ENCODE measurements at places on chromosomes 3 and 15.

DNA sequence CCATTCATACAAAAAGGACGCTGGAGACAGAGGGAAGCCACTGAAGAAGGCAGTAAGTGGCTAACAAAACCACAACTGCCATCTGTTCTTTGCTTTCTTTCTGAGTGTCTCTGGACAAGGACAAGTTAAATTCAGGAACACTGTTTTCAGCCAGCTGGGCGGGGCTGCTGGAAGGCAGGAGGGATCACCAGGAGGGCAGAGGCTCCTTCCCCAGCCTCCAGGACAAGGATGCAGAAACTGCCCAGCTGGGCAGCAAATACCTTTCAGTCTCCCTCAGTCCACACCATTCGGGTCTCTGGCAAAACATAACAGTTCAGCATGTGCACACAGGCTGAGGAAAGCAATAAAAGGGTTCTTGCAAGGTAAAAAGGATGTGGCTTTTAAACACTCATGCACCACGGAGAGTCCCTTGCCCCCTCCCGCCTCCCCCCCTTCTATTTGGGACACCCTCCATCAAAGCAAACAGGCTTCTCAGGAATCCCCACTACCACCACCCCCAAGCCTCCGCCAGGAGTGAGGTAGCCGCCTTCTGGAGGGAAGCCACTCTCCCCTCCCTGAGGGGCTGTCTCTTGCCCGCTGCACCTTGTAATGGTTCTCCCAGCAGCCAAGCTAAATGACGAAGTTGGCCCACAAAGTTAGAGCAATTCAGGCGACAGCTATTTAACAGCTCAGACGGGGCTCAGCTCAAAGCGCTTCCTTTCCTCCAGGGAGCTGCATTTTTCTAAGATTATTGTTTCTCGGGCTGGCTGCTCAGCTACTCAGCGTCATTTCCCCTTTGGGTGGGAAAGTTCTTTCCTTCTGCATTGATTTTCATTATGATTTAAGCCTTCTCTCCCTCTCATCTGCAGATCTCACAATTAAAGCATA lies 3.8 kb downstream of the HEG1 start:
- DNase-seq: peak; percentile 50

DNA sequence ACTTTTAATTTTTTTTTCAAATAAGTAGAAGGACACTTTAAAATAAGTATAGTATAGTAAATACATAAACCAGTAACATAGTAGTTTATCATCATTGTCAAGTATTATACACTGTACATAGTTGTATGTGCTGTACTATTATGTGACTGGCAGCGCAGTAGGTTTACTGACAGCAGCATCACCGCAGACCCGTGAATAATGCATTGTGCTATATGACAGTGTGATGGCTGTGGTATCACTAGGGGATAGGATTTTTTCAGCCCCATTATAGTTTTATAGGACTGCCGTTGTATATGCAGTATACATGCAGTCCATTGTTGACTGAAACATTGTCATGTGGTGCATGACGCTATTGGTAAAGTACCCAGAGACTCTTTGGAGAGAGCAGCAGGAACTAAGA lies 306.5 kb downstream of the SQOR start:
- no peak for DNase-seq

DNA sequence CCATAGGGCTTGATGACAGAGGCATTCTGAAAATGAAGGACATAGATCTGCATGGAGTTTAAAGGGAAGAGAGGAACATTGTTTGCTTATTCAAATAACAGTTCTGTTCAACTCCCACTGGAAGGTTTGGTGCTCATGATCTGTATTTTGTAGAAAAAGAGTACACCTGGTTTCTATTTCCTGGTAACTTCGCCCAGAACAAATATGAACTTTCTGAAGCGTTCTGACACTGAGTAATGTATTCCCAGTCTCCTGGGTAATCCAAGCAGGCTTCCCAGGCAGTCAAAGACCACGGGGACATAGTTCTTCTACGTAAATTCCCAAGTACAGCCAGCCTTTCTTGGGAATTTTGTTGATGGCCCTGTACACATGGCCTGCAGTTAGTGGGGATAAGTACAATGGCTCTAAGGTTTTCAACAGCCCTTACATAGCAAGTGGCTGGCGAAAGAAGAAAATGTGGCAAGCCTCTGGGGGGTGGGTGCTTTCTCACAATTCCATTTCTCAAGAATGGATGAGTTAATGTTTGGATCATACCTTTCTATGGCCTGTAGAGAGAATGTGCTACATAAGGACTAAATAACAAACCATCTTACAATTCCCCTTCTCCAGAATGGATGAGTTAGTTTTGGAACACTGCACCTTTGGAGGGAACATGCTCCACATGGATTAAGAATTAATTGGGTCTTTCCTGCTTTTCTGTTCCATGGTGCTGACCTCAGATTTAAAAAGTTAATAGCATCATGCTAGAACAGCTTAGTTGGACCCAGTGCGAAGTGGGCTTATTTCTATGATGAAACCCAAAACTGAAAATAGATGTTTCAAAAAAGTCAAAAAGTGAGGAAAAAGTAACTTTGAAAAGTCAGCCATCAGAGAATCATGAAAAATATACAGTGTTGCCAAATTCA lies 52.7 kb downstream of the COL6A6 start:
- DNase-seq: no peak

DNA sequence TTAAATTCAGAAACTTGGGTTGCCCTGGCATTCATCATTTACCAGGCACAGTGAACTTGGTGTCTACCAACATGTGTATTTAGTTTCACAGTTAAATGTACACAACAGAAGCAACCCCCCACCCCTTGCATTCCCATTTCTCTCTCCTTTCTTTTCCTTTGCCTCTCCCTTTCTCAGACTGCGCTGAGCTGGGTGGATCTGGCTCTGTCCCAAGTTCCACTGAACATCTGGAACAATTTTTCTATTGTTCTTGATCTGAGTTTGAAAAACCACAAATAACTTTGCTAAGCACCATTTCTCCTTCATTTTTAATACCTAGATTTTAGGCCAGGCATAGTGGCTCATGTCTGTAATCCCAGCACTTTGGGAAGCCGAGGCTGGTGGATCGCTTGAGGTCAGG lies 242.2 kb downstream of the ABHD5 start:
- DNase-seq: no peak

DNA sequence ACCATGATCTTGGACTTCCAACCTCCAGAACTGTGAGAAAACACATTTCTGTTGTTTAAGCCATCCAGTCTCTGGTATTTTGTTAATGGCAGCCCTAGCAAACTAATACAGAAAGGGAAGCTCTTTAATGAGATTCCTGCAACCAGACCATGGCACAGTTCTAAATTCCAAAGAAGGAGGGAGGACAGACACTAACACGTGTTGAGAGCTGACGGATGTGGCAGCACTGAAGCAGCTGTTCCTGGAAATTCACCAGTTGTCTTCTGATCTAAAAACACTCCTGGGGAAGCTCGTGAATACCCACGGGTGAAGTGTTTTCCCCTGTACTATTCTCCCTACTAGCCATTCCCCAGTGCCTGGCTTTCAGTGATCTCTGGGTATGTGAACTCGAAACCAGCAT lies 56.7 kb downstream of the RPL22L1 start:
- DNase-seq: no peak

DNA sequence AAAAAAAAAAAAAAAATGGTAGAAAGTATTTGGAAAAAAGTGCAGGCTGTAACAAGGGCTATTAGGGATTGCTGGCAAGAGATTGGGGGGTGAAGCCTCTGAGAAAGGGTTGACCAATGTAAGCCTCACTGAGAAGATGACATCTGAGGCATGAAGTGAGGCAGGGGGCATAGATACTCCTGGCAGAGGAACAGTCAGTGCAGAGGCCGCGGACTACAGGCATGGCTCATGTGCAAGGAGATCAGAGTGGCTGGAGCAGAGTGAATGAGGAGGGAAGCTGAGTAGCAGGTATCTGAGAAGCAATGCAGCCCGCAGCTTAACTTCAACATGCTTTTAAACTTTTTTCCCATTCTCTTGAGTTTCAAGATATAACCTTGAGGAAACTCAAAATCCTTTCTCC lies 5.4 kb downstream of the FBXL22 start:
- no peak for DNase-seq

GRCh38 chr3:71955240-71956068 lies 170.5 kb upstream of the PROK2 start:
- DNase-seq: no peak

- peak; percentile 27 for DNase-seq
Measured at GRCh38 chr15:42457445-42458442, 33.2 kb downstream of the ZNF106 start.

GRCh38 chr3:195259154-195259474 lies 11.8 kb downstream of the XXYLT1 start:
- DNase-seq: no peak

DNA sequence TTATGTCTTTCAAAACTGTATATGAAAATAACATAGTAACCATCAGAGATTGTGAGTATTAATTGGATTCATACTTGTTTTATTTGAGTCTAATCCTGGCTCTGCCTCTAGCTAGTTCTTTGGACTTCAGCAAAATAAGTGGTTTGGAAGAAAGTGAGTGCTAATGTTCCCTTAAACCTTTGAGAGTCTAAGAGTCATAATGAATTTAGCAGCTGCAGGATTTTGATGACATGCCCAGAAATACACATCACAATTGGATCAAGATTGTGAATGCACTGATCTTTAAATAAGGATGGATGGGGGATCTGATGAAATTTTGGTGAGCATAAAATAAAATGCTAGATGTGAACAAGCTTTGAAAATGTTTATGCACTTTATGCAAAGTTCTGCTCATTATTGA lies 79.9 kb upstream of the FAM98B start:
- DNase-seq: no peak

DNA sequence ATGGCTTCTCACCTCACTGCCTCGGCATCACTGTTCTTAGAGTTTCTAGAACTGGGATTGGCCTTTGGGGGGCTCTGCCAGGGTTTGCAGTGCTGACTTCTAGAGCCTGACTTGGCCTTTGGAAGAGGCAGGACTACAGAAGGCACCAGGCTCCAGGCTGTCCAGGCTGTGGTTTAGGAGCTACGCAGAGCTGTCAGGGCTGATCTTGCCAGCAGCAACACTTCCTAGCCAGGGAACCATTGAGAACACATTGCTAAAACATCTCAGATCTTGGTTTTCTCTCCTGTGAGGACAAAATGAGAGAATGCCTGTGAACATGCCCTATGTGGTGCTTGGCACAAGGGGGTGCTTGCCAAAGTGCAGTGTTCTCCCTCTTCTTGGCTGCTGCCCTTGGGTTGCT lies 34.6 kb upstream of the APEH start:
- DNase-seq: no peak

- DNase-seq: no peak
Measured at GRCh38 chr3:163019260-163019659, 1522.7 kb downstream of the OTOL1 start.

Measured in GM19239 (cell line).